ENCODE measurements at places on chromosomes 13 and 19.

DNA sequence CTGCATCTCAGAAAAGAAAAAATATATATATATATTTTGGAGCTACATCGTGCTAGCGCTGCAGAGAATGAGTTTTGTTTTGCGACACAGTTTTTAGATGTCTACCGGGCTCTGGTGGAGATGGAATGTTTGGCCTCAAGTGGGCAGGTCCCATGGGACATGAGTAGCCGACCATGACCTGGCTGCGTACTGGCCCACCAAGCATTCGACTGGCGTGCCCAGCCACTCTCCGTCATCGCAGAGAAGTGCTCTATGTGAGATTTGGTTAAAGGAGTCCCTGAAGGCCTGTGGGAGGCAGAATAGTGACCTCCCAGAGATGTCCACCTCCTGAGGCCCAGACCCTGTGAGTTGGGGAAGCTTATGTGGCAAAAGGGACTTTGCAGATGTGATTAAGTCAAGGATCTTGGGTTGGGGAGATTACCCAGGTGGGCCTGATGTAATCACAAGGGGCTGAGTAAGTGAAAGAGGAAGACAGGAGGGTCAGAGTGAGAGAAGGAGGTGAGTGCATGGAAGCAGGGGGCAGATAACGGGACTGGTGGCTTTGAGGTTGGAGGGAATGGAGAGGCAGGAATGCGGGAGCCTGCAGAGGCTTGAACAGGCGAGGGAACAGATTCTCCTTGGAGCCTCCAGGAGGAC, 821 bp upstream of the LILRB4 start:
- DNase-seq: no peak

DNA sequence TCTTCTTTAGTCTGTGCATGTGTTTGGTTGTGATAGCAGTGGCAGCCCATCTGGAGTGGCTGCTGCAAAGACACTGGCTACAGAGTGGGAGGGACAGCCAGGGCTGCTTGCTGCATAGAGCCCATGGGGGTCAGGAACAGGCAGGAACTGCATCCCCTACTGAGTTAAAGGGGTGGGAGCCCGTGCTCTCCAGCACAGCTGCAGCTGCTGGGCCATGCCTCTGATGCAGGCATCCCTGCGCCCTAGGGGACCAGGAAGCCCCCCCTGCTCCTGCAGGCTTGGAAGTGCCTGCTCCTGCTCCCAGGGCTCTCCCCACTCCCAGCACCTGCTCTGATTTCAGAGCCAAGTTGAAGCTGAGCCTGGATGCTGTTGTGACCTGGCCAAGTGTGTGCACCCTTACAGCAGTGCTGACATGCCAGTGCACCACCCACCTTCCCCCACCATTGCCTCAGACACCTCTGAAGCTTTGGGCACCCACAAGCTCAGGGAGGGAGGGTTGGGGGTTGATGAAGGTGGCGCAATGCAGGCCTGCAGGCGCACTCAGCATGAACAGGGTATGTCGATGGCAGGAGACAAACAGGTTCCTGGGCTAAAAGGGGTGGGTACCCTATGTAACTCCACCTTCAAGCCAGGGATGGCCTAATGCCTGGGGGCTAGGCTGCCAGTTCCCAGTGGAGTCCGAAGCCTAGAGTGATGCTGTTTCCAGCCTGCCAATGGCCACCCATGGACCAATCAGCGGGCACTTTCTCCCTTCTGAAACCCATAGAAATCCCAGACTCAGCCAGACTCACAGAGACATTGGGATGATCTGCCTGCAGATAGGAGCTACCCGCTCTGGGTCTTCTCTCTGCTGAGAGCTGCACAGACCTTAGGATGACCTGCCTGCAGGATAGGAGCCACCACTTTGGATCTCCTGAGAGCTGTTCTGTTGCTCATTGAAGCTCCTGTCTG, 919.9 kb upstream of the MIR17HG start:
- no peak for DNase-seq

DNA sequence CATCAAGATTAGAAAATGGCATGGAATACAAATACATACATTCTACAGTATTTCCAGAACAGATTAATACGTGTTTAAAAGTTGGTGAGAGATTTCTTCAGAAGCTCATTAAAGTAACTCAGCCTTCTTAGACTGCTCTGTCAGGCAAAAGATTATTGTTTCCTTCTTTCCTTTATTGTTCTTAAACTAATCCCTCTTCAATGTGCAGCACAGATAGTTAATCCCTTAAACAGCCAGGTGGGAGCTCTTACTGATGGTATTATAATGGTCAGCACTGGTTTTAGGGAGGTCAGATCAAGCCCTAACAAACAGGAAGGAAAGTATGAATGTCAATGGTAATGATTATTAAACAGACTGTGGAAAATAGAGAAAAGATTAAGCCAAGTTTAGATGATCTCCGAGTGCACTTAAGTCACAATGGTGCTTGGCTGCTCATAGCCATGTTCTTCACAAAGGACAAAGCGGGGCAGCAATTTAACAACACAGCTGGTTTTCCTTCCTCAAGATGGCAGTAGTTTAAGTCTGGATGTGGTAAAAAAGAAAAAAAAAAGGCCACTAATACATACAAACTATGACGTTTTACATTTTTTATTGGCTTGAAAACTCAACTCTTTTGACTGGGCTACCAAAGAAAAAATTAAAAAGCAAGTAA, 992.6 kb downstream of the PCDH9 start:
- DNase-seq: no peak

DNA sequence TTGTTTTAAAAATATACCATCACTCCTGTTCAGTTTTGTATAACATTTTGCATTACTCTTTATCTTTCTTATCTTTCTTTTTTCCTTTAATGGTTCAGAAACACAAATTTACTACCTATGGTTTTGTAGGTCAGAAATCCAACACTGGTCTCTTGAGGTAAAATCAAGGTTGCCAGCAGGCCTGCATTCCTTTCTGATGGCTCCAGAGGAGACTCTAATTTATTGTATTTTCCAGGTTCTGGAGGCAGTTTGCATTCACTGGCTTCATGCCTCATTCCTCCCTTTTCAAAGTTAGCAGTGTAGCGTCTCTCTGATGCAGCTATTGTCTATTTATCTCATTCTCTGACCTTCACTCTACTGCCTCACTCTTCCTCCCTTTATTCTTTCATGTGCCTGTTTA, 767.4 kb downstream of the SLITRK6 start:
- no peak for DNase-seq

GRCh38 chr19:46111376-46111775, 13.1 kb downstream of the IGFL3 start:
- no peak for DNase-seq
